ENCODE measurements at places on chromosomes 6 and 20. TPM values are rescaled to one million over a fixed set of nuclear protein-coding genes. Genes with fewer than 3 reads are reported as not detected.

DNA sequence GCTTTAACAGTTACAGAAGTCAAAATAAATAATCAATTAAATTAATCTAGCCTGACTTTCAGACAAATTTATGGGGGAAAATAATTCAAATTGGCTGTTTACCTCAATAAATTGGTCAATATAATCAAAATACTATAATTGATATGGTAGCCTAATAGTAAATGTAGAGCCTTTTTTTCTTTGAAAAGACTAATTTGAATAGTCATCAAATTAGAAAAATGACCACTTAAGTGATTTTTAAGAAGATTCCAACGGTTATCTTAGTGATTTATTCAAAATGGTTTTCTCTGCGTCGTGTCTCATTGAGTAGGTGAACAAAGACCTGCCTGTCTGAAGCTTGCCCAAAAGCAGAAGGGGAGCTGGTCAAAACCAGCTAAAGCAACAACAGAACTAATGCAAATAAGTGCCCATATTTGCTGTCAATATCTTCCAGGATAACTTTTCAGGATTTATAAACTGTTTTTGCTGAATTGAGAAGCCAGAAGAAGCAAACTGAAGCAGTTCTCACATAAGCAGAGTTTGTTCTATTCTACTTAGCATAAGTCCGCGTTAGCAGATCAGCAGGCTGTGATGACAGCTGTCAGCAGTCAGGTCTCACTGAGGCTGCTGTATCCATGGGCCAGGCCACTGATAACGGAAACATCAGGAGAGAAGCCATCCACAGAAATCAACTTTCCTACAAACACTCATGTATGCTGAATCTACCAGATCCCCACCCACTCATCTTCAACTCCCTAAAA lies 7.0 kb downstream of the RCAN2 start:
- H3K27me3 ChIP-seq = peaks cover 11% of the 10 kb centered on the region
- DNase-seq = no peak
- H3K4me3 ChIP-seq = no peak overlapping the region

DNA sequence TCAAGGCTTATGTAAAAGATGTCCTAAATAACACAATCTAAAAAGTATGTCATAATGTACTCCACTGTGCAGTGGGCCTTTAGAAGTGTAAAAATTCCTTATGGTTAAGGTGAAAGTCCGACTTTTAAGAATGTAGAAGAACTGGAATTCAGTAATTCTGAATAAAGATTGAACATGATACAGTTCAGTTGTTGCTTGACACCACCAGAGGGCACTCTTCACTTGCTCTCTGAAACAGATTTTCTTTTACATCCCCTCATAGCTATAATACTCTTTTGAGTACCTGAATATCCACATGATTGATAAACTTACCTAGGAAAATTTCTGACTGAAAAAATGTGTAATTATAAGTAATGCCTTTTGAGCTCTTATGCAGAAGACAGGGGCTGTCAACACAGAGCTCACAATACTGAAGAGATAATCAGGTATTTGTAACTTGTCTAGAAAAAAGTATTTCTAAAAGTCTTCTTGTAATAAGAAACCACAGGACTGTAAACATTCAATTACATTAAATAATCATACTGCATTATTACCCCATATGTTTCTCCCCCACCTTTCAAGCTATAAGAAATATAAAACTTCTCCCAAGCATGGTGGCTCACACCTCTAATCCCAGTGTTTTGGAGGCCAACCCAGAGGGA lies 92.1 kb downstream of the POPDC3 start:
- H3K36me3 ChIP-seq = no peaks in the 10 kb centered on the region
- DNase-seq = peak; percentile 56
- H3K27ac ChIP-seq = no peak overlapping the region
- no peaks in the 10 kb centered on the region for H3K4me1 ChIP-seq

DNA sequence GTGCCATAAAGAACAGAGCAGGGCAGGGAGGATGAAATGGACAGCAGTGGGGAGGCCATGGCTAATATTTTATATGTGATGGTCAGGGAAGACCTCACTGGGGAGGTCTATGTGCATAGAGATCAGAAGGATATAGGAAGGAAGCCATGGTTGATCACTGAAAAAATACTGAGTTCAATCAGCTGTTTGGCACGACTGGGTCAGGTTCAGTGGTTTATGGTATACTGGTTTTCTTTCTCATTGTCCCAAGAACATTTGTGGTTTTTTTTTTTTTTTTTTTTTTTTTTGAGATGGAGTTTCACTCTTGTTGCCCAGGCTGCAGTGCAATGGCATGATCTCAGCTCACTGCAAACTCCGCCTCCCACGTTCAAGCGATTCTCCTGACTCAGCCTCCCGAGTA lies 78.3 kb upstream of the TIAM2 start:
- peaks cover 9% of the 10 kb centered on the region for H3K4me1 ChIP-seq
- no peak for DNase-seq
- no peak overlapping the region for H3K4me3 ChIP-seq
- no peak overlapping the region for H3K27ac ChIP-seq
- H3K27me3 ChIP-seq = no peaks in the 10 kb centered on the region

DNA sequence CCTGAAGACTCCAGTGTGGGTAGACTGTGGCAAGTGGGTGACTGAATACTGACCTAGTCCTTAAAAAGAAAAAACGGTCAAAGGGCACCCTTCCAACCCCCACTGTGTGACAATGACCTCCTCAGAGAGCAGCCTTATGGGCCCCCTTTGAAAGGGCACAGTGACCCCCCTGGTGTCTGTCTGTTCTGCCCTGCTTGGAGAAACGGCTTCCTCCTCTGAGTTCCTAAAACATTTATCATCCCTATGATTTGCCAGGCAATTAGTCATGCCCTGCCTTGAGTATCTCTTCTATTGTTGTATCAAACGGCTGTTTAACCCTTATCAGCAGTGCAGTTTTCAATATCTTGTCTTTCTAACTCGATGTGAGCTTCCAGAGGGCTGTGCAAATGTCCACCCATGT lies 21.0 kb upstream of the STX16 start:
- peaks cover 7% of the 10 kb centered on the region for H3K27me3 ChIP-seq
- H3K4me3 ChIP-seq = no peak overlapping the region
- peaks cover 12% of the 10 kb centered on the region for H3K4me1 ChIP-seq
- H3K27ac ChIP-seq = no peak overlapping the region

- H3K27ac ChIP-seq = no peak overlapping the region
- no peak overlapping the region for H3K4me3 ChIP-seq
- no peaks in the 10 kb centered on the region for H3K27me3 ChIP-seq
- no peaks in the 10 kb centered on the region for H3K4me1 ChIP-seq
- no peak for DNase-seq
Observed at GRCh38 chr6:74356391-74356790, 660.4 kb downstream of the CD109 start.

- peak; percentile 75 for DNase-seq
- peak overlapping the region; percentile 53 for H3K27ac ChIP-seq
- H3K4me3 ChIP-seq = peak overlapping the region; percentile 73
Observed at GRCh38 chr6:13485923-13486562, 1.4 kb downstream of the GFOD1 start.

- H3K27me3 ChIP-seq = no peaks in the 10 kb centered on the region
- no peak overlapping the region for H3K27ac ChIP-seq
- no peak overlapping the region for H3K4me3 ChIP-seq
- H3K36me3 ChIP-seq = no peaks in the 10 kb centered on the region
- no peaks in the 10 kb centered on the region for H3K4me1 ChIP-seq
Observed at GRCh38 chr6:88476388-88476787, 310.2 kb upstream of the CNR1 start.

- no peaks in the 10 kb centered on the region for H3K36me3 ChIP-seq
- H3K4me1 ChIP-seq = no peaks in the 10 kb centered on the region
- no peak overlapping the region for H3K4me3 ChIP-seq
Observed at GRCh38 chr20:2086980-2087377, 14.6 kb upstream of the STK35 start.

DNA sequence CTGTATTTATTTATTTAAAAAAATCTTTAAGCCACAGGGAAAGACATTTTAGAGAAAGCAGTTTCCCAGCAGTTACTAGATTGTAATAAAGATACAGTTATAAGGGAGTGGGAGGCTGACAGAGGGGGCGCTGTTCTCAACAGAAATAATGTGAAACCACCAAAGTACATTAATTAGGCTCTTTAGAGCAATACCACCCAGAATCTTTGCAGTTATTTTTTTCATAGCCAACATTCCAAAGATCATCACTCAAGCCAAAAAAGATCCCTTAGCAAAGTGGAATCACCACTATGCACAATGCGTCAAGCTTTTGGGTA lies 331.3 kb upstream of the DEFB112 start:
- no peaks in the 10 kb centered on the region for H3K4me1 ChIP-seq
- no peaks in the 10 kb centered on the region for H3K36me3 ChIP-seq
- no peak overlapping the region for H3K4me3 ChIP-seq

DNA sequence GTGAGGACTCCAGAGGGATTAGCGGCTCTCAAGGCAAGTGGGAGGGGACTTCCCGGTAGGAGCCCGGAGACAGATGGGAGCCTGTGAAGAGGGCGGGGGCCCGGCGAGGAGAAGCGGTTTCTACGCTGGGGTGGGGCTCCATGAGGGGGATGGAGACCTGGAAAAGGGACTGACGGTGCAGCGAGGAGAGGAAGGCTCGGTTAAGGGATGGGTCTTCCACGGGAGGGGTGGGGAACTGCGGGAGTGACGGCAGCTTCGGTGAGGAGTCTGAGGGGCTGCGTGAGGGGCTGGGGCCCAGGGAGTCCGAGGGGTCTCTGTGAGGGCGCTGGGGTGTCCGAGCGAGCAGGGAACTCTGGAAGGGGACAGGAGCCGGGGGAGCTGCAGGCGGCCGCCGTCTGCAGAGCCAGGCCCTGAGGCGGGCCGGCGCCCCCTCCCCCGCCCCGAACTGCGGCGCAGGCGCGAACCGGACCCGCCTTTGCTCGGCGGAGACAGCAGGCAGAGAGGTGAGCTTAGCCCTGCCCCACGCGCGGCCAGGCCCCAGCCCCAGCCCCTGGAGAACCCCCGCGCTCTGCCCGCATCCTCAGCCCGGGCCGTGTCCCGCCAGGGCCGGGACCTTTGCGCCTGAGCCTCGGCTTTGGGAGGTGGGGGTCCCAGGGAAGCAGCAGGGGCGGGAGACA lies at the start of gene NRSN2:
Gene NRSN2 (plus strand): TSS at position 472 of the 677 bp plus-strand sequence. CDS start 2,533 bp downstream, outside the sequence.
- H3K27ac ChIP-seq = peak within 1 kb of the TSS; percentile 74
- DNase-seq = peak; percentile 63
- no peaks in the 10 kb centered on the region for H3K27me3 ChIP-seq

The TMC2 gene
- total RNA-seq = not detected

The RAD21L1 gene
- not detected for total RNA-seq

The SEL1L2 gene
- total RNA-seq = not detected

The PNPLA1 gene
- total RNA-seq = 0.32 TPM

The DDX43 gene
- 2.6 TPM for total RNA-seq

The GNRH2 gene
- 2.5 TPM for total RNA-seq

The HIVEP1 gene
- 96.1 TPM for total RNA-seq

The CAGE1 gene
- 0.32 TPM for total RNA-seq

Measured in B cell (primary cell).